ENCODE measurements at places on chromosomes 1 and 21.

GRCh38 chr1:221274373-221274772 lies 395.1 kb downstream of the HLX start:
- no peak for DNase-seq

DNA sequence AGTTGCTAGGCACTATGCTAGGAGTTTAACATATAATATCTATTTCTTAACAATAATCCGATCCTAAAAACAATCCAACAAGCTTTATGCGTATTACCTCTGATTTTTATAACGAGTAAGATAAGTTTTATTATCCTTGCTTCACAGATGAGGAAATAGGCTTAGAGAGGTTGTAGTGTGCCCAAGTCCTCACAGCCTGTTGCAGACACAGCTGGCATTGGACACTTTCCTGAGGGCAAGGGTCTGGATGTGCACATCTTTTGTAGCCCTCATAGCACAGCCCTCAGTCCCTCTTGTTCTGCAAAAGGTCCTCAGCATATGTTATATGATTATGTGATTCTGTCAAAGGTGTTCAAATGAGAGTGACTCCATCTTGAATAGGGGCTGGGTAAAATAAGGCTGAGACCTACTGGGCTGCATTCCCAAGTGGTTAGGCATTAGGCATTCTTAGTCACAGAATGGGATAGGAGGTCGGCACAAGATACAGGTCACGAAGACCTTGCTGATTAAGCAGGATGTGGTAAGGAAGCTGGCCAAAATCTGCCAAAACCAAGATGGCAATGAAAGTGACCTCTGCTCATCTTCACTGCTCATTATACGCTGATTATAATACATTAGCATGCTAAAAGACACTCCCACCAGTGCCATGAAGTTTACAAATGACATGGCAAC lies 75.7 kb upstream of the F3 start:
- DNase-seq = no peak

DNA sequence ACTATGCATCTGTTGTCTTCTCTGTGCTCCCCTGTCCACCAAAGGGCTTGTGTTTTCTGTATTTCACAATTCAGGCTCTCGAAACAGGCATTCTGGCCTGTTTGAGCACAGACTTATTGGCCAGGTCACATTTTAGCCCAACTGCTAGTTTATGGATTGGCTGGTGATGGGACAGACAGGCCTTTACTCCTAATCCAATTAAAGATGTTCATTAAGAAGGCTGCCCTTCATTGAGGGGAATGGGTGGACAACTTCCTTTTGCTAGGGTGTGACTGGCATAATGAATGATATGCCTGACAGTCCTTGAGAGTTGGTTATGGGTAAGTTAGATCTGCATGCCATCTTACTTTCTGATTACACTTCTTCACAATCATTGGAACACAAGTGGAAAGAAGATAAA lies 86.4 kb downstream of the LTN1 start:
- DNase-seq = no peak

DNA sequence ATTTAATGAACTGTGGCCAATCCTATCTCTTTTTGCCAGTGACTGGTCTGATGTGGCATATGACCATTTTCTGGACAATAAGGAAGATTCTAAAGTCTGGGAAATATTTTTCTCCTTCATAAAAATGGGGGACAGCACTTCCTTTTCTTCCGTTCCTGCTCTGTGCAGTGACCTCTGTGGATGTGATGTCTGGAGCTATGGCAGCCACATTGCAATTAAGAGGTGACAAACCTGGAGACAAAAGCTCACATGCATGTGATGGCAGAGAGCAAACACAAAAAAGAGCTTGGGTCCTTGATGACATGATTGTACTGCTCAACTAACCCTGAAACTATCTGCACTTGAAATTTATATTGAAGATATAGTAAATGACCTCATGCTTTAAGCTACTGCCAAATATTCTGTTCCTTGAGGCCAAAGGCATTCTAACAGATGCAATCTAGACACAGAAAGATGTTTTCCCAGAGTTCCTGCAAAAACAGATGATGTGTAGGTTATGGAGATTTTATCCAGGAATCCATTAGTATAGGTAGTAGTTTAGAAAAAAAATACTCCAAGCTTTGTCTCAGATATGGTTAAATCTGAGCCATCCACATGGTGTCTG lies 2.2 kb upstream of the MAGI3 start:
- no peak for DNase-seq

GRCh38 chr1:243849421-243850201 lies 432 bp downstream of the AKT3 start:
- peak; percentile 73 for DNase-seq

DNA sequence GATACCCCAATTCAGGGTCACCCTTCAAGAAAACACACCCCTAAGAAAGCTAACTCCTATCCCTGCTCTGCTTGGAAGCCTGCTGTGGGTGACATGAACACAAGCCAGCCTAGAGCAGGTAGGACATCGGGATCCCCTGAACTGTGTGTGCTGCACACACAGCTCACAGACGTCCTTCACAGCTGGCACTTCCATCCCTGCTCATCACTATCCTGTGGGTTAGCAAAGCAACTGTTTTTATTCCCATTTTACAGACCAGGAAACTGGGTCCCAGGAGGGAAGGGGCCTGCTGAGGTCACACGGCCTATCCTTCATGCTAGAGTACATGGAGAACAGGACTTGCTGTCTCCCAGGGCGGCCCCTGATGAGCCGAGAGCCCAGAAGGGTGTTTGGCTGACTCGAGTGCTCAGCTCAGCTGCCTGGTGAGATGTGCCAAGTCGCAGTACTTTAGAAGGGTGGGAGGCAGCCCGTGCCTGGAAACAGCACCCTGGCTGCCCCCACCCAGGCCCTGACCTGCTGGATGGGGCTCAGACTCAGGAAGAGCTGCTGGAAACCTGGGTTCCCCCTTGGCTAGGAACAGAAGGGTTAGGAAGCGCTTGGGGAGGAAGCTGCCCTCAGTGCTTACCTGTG lies 28.3 kb upstream of the BTG2 start:
- no peak for DNase-seq

- no peak for DNase-seq
Observed at GRCh38 chr1:171081314-171081753, 9.4 kb upstream of the FMO3 start.

- no peak for DNase-seq
Observed at GRCh38 chr1:202084791-202085681, 37.7 kb upstream of the GPR37L1 start.

All from stimulated activated naive CD8-positive, alpha-beta T cell treated with anti-CD3 and anti-CD28 coated beads, Interleukin-15, amount 100 ng/mL, for 72 hours (primary cell).